ENCODE measurements at places on chromosomes 3 and 15.

- DNase-seq = no peak
Measured at GRCh38 chr3:125374501-125374995, 577 bp downstream of the ZNF148 start.

DNA sequence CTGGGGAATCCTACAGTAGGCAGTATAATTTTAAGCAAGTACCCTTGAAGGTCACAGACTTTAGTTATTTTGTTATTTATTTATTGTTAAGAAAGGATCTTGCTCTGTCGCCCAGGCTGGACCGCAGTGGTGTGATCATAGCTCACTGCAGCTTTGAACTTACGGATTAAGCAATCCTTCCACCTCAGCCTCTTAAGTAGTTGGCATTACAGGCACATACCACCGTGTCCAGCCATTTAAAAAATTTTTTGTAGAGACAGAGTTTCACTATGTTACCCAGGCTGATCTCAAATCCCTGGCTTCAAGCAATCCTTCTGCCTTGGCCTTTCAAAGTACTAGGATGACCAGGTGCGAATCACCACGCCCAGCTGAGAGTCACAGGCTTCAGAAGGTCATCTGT is 22.1 kb upstream of the SH3BP5 start:
- no peak for DNase-seq

DNA sequence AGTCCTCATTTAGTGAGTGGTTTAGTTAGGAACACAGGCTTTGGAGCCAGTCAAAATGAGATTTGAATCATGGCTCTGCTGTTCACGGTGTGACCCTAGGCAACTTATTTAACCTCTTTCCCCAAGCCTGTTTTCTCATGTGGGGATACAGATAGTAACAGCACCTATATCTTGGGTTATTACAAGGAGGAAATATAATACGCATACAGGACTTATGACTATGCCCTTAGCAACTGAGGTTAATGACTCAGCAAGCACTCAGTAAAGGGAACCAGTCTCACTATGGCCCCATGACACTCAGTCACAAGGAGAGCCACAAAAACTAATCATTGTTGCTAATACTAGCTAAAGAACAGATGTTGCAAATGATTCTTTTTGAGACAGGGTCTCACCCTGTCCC is 45.9 kb downstream of the SUMF1 start:
- DNase-seq = no peak

GRCh38 chr15:88166082-88166993 is 90.2 kb downstream of the NTRK3 start:
- no peak for DNase-seq

- peak; percentile 1 for DNase-seq
Measured at GRCh38 chr15:84035399-84035766, 200.2 kb upstream of the GOLGA6L4 start.

- no peak for DNase-seq
Measured at GRCh38 chr3:134485075-134485717, 589 bp downstream of the ANAPC13 start.

GRCh38 chr3:194387926-194388418 is 11.1 kb downstream of the GP5 start:
- DNase-seq = no peak

DNA sequence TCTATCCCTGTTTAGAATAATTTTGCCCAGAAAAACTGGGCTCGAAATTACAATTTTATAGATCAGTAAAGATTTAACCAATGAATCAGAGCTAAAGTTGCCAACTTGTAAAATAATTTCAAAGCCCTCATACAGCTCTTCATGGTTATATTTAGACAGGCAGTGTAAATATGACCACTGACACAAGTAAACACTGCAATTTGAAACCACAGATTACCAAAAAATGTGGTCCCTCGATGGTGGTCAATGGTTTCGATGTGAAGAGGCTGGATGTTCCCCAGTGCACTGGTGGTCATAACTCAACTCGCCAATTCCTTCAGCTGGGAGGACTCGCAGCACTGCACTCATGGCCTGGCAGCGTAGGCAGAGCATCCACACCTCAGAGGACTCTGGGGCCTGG is 28.6 kb downstream of the LRTM1 start:
- DNase-seq = no peak

GRCh38 chr3:64861684-64862083 is 173.9 kb upstream of the ADAMTS9 start:
- DNase-seq = no peak

- DNase-seq = no peak
Measured at GRCh38 chr3:173889596-173889995, 492.1 kb downstream of the NLGN1 start.

DNA sequence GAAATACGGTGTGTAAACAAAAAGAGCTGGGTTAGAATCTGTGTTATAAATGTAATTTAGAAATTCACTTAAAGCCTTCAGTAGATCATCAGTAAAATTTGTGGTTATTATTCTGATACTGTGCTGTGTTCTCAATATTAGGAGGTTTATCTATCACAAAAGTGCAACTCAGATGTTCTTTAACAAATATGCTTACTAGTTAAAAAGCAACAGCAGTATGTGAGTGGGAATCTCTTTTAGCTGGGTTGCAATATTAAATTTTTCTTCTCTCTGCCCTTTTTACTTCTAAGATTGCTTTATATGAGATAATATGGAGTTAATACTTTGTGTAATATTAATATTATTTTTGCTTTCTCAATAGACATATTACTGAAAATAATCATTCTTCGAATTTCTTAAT is 53.4 kb downstream of the CHD2 start:
- no peak for DNase-seq

DNA sequence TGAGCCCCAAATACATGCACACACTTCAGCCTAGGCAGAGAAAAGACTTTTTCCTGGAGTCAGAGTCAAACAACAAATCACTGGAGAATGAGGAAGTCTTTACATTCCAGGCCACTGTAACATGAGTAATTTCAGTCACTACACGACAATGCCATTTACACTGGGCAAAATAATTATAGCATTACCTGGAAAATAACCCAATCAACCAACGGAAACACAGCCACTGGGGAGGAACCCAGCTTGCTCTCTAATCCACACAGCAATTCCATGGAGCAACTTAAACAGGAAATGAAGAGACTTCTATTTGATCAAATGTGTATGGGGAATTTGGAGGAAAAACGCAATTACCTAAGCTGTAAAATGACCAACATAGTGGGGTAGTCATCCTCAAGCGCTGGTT is 15.2 kb downstream of the FSTL1 start:
- DNase-seq = no peak

GRCh38 chr3:124752051-124752450 is 21.8 kb downstream of the UMPS start:
- no peak for DNase-seq

DNA sequence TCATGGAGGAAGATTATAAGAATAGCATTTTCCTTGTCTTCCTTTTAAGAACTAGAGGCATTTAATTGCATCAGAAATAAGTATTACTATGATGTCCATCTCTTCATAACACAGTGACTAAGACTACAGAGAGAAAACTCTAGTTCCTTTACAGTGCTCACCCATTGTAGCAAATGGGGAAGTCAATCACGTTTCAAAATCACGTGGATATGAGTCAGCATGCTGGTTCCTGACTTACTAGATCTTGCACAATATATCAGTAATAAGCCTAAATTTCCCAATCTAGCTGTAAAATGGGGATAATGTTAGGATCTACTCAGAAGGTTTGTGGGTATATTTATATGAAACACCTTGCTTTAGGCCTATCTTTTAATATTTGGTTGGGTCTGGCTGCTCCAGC is 254.8 kb upstream of the EOMES start:
- no peak for DNase-seq

GRCh38 chr3:24264748-24265158 is 229.9 kb downstream of the THRB start:
- no peak for DNase-seq

GRCh38 chr3:1534252-1534651 is 441.4 kb downstream of the CNTN6 start:
- no peak for DNase-seq

DNA sequence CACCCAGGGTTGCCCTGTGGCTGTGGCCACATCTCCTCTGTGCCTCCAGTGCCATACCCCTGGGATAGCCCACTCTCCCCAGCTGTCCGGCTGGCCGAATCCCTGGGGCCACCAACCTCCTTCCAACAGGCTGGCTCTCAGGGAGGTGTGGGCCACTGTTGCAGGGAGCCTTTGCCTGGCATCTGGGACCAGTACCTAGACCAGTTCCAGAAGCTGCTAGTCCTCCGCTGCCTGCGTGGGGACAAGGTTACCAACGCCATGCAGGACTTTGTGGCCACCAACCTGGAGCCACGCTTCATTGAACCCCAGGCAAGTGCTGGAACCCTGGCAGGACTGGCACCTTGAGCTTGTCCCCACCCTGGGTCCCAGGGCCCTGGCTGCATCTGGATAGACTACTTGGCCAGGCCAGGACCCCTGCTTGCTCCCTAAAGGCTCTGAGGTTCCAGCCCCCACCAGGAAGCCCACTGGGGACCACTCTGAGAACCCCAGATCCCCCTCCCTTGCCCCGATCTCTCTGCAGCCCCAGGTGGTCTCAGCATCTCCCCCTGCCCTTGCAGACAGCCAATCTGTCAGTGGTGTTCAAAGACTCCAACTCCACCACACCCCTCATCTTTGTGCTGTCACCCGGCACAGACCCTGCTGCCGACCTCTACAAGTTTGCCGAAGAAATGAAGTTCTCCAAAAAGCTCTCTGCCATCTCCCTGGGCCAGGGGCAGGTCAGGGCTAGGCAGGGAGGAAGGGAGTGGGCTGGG is 50.0 kb downstream of the SEMA3G start:
- DNase-seq = no peak

- no peak for DNase-seq
Measured at GRCh38 chr3:59680919-59681318, 631.1 kb upstream of the CFAP20DC start.

GRCh38 chr3:30804984-30805383 is 89.5 kb downstream of the GADL1 start:
- DNase-seq = no peak

GRCh38 chr3:175057401-175057800 is 198.3 kb downstream of the NAALADL2 start:
- no peak for DNase-seq

- no peak for DNase-seq
Measured at GRCh38 chr15:31004220-31004733, 12.8 kb upstream of the MTMR10 start.

GRCh38 chr15:62035256-62035924 is 24.9 kb downstream of the VPS13C start:
- peak; percentile 28 for DNase-seq

DNA sequence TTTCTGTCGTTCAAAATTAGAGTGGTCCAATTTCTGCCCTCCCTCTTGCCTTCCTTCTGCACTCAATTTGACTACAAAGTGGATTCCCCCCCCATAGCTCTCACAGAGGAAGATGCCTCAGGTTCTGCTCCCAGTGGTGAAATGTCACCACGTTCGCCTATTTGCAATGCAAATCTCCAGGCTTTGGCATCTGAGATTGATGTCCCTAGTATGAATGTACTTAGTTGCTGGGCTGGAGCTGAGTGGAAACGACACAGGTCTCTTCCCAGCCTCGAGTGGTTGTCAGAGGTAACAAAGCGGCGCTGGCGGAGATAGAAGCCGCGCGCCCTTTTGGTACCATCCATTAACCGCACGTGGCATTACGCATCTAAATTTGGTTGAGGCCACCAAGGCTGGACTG is 860.1 kb downstream of the MCTP2 start:
- DNase-seq = no peak

GRCh38 chr3:128573160-128573559 is 77.5 kb downstream of the RPN1 start:
- no peak for DNase-seq

GRCh38 chr3:149706905-149707304 is 45.4 kb downstream of the COMMD2 start:
- DNase-seq = no peak

GRCh38 chr15:56798639-56799038 is 65.3 kb upstream of the ZNF280D start:
- no peak for DNase-seq

GRCh38 chr3:61537366-61537765 is 24.0 kb upstream of the PTPRG start:
- DNase-seq = no peak

Measured in AG04449 (cell line).